ENCODE measurements at places on chromosomes 7 and 10.

DNA sequence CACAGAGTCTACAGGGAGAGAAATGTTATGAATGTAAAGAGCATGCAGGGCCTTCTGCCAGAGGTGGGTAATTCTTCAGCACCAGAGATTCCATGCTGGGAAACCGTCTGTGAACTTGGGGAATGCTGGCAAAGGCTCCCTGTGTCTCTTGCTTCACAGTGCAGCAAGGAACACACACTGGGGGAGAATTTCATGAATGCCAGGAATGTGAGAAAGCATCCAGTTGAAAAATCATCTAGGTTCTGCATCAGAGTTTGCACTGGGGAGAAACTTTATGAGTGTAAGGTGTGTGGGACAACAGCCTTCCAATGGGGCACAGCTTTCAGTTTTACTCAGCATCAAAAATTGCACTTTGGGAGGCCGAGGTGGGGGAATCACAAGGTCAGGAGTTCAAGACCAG lies 224.3 kb upstream of the IGFBP3 start:
- DNase-seq: no peak

GRCh38 chr10:105041956-105042355 lies 400.9 kb downstream of the SORCS3 start:
- DNase-seq: no peak

GRCh38 chr7:28666154-28666553 lies 253.8 kb downstream of the CREB5 start:
- DNase-seq: no peak

GRCh38 chr10:109264004-109264403 lies 659.3 kb downstream of the XPNPEP1 start:
- DNase-seq: no peak

DNA sequence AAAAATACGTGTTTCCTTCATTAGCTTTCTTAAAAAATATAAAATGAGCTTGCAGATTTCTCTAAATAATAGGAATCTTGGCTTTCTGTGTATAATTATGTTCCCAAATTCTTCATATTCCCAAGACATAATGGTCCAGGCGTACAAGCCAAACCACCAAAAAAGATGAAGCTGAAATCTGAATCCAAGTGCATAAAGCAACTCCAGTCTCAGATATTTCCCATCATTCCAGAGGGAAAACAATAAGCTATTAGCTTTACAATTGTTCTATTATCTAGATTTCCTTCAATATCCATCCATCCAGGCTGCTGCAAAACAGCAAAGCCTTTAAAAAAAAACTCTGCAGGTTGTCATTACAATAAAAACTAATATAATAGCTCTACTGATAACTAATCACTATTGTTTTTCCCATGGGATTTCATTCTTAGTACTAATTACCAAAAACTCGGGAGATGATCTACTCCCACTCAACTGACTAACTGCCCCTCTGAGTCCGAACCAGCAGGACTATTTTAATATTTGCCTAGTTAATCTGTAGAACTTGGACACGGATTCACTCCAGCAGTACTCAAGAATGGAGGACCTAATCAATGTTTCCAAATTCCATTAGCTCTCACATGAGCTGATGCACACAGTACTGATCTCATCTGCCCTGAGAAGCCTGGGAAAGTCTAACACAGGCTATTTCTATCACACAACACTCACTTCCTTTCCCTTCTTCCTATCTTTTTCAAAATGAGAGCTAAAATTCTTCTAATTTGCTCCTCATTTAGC lies 108.9 kb upstream of the ASAH2 start:
- no peak for DNase-seq

- no peak for DNase-seq
Observed at GRCh38 chr7:43791-44540, 148.4 kb upstream of the FAM20C start.

- no peak for DNase-seq
Observed at GRCh38 chr7:151572136-151572535, 52.4 kb upstream of the RHEB start.

GRCh38 chr10:29157321-29157720 lies 131.5 kb upstream of the LYZL1 start:
- DNase-seq: no peak

DNA sequence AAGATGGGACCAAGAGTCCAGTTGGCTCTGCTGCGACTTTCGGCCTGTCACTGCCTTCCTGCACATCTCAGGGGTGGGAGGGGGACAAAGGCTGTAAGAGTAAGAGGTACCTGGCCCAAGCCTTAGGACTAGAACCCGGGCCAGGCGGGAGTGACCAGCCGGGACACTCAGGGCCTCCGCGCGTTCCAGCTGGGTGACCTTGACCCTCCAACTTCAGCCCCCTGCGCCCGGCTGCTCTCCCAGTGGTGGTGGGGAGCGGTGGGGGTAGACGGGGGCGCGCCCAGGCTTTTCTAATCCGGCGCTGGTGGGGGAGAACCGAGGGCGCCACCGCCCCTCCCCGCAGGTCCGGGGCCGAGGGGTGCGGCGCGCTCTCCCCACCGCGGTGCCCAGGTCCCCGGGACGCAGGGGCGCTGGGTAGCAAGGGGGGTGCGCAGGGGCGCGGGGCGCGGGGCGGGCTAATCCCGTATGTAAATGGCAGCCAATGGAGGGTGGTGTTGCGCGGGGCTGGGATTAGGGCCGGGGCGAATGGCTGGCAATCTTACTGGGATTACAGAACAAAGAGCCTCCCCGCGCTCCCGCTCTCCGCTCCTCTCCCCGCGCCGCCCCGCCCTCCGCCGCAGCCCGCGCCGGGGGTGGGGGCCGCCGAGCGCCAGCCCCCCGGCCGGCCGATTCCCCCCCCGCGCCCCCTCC lies at the start of gene GTF2IRD1:
TSS of gene GTF2IRD1 (plus strand) at position 585 of the 690 bp plus-strand sequence. CDS start 54,175 bp downstream, outside the sequence.
- peak; percentile 84 for DNase-seq

DNA sequence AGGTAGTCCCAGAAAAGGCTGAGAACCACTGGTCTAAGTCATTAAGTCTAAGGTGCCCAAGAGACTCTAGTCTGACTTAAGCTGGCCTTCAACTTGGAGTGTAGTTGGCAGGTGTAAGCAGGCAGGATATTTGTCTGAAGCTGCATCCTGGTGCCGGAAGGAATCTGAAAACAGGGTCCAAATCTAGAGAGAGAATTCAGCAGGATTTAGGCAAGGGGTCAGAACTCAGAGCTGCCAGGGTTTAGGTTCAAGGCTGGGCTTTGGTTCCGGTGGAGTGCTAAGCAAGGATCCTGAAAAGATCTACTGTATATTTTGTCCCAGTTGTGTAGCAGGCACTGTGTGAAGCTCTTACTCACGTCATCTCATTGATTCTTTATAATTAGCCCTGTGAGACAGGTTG lies 16.5 kb upstream of the SEPTIN7 start:
- no peak for DNase-seq

- peak; percentile 14 for DNase-seq
Observed at GRCh38 chr10:71423901-71424300, 27.2 kb downstream of the CDH23 start.

DNA sequence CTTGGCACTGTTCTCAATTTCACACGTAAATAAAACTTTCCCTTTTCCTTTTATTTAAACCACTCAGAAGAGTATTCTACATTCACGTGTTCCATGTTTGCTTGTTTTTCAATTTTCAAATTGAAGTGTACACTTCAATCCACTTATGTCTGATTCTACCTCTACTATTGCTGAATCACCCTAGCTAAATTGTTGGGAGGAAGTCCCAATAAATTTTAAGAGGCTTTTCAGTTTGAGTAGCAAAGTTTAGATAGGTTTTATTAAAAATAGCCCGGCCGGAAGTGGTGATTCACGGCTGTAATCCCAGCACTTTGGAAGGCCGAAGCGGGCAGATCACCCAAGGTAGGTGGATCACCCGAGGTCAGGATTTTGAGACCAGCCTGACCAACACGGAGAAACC lies 1414.7 kb upstream of the CELF2 start:
- DNase-seq: no peak

GRCh38 chr7:22150221-22150620 lies 204.5 kb upstream of the CDCA7L start:
- no peak for DNase-seq

GRCh38 chr10:75401569-75402485 lies at the start of gene ZNF503:
Gene ZNF503, minus strand, starts transcription at chr10:75401764. Its CDS starts 345 bp downstream, at chr10:75401419.
- DNase-seq: peak; percentile 98

GRCh38 chr10:17009212-17009700 lies 120.4 kb downstream of the CUBN start:
- no peak for DNase-seq

DNA sequence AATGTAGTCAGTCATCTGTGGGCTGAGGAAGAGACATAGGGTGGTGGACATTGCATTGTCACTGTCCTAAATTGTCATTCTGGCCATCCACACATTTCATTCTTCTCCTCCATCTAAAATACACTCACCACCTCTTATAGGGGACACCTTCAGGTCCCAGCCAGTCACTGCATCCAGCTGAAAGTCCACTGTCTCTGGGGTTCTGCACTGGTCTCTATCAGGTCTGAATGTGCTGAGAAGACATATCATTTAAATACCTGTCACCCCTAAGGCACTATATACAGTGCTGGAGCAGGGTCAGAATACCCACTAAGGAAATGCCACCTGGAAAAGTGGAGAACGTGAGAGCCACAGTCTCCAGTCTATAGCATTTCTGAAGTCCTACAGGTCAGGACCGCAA lies 29.6 kb downstream of the SH2D4B start:
- DNase-seq: no peak

All from sciatic nerve (tissue), 2 donors.